Fibroblast of the aortic adventitia (primary cell): ENCODE measurements at places on chromosomes 13 and 19.

DNA sequence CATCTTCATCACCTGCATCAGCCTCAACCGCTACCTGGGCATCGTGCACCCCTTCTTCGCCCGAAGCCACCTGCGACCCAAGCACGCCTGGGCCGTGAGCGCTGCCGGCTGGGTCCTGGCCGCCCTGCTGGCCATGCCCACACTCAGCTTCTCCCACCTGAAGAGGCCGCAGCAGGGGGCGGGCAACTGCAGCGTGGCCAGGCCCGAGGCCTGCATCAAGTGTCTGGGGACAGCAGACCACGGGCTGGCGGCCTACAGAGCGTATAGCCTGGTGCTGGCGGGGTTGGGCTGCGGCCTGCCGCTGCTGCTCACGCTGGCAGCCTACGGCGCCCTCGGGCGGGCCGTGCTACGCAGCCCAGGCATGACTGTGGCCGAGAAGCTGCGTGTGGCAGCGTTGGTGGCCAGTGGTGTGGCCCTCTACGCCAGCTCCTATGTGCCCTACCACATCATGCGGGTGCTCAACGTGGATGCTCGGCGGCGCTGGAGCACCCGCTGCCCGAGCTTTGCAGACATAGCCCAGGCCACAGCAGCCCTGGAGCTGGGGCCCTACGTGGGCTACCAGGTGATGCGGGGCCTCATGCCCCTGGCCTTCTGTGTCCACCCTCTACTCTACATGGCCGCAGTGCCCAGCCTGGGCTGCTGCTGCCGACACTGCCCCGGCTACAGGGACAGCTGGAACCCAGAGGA lies 2.6 kb downstream of the P2RY11 start:
- no peak for DNase-seq

DNA sequence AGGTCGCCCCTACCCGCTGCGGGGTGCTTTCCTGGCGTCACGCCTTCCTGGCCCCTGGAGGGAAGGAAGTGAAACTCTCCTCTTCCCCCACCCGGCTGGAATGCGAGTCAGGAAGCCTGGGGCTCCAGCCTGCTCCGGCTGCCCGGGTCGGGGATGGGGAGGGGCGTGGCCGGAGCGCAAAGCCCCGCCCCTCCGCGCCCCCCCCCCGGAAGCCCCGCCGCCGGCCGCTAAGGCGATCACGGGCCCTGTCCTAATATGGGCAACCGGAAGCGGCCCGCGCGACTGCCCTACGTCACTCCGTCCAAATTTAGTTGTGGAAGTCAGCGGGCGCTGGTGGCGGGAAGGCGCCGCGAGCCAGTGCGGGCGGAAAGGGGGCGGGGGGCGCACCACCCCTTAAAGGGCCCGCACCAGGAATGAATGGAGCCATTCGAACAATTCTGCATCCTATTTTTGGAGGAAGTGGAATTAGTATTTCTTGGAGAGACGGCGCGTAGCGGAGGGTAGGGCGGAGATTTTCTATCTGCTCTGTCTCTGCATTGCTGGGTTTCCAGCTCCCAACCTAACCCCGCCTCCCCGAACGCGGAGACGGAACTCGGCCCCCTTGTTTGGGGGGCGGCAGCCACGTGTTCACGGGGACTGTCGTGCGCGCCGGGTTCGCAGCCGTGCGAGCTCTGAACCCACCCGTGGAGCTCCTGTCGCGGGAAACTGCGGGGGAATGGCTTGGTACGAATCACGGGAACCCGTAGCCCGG lies 1.6 kb downstream of the IER2 start:
- DNase-seq = peak; percentile 97

- DNase-seq = no peak
These were observed 2.0 kb downstream of the ELF1 start for GRCh38 chr13:41017159-41017558.

GRCh38 chr13:57946361-57946760 lies 314.8 kb downstream of the PCDH17 start:
- no peak for DNase-seq

GRCh38 chr19:46406976-46407375 lies 6.4 kb downstream of the CCDC8 start:
- no peak for DNase-seq

- DNase-seq = peak; percentile 75
These were observed 23.9 kb upstream of the OXGR1 start for GRCh38 chr13:97018029-97018819.

- no peak for DNase-seq
These were observed 707.8 kb upstream of the PCDH20 start for GRCh38 chr13:62123409-62123808.

DNA sequence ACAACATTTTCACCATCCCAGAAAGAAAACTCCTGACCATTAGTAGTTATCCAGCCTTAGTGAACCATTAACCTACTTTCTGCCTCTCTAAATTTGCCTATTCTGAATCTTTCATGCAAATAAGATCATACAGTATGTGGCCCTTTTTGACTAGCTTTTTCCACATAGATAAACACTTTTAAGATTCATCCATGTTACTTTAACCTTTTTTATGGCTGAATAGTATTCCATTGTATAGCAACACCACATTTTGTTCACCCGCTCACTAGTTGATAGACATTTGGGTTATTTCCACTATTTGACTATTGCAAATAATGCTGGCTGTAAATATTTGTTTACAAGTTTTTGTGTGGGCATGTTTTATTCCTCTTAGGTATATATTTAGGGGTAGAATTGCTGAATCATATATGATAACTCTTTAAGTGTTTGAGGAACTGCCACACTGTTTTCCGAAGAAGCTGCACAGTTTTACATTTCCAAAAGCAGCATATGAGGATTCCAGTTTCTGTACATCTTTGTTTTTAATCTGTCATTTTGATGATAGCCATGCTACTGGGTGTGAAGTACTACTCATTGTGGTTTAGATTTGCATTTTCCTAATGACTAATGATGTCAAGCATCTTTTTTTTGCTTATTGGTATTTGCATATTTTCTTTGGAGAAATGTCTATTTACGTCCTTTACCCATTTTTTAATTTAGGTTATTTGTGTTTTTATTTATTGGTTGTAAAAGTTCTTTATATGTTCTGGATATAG lies 17.1 kb downstream of the COG6 start:
- no peak for DNase-seq

GRCh38 chr19:50894478-50895356 lies 16.5 kb downstream of the KLK4 start:
- no peak for DNase-seq

- DNase-seq = no peak
These were observed 17.8 kb downstream of the SHC2 start for GRCh38 chr19:443005-443404.

DNA sequence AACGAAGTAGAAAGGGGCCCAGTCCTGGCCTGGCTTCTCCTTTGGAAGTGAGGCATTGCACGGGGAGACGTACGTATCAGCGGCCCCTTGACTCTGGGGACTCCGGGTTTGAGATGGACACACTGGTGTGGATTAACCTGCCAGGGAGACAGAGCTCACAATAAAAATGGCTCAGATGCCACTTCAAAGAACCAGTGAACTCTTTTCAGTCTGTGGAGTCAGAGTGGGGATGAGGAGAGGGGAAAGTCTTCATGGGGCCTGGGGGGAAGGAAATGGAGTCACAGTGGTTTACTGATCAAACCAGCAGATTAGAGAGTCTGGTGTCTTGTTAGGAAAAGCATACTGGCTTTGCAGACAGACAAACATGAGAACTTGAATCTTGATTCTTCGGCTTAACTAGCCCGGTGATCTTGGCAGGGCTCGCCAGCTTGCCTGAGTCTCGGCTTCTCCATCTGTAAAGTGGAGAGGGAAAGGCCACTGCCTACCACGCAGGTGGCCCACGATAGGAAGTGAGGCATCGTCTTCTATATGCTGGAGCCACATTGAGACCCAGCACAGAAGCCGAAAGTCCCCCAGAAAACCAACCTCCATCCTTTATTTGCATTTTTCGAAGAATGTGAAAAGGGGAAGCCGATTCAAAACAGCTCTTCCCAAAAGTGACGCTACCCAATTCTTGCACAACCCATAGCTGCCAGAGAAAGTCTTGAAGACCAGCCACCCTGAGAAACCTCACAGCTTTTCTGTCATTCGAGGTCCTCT lies at the start of gene FFAR1:
TSS of gene FFAR1 (plus strand) at position 732 of the 759 bp plus-strand sequence. CDS start 3,650 bp downstream, outside the sequence.
- DNase-seq = no peak

GRCh38 chr19:11534538-11534937 lies 4.1 kb upstream of the CNN1 start:
- DNase-seq = no peak
